ENCODE measurements at places on chromosomes 3 and 15.
A peak's percentile ranks its signal among the peaks of the same experiment; 100 is the strongest.

- DNase-seq = no peak
These were observed 35.5 kb downstream of the ARRDC4 start for GRCh38 chr15:97995881-97996603.

- DNase-seq = no peak
These were observed 59.6 kb downstream of the ESYT3 start for GRCh38 chr3:138493804-138494606.

- DNase-seq = no peak
These were observed 235.7 kb downstream of the NTRK3 start for GRCh38 chr15:88020806-88021205.

DNA sequence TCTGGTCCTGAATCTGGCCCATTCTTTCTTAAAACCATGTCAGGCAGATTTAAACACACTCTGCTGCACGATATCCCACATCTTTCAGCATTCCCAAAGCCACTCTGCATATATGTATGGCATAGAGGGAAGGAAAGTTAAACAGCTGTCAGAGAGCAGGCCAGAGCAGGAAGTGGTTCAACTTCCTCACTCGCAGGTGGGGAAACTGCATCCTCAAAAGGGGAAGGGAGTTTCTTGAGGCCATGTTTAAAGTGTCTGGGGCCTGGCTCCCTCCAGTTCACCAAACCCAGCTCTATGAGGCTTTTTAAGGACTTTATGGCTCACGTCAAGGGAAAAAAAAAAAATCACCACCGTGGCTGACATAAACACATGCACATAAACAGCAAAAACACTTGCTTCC lies 123.1 kb downstream of the OPA1 start:
- DNase-seq = no peak

- DNase-seq = no peak
These were observed 4.3 kb upstream of the SLC6A20 start for GRCh38 chr3:45800611-45801010.

DNA sequence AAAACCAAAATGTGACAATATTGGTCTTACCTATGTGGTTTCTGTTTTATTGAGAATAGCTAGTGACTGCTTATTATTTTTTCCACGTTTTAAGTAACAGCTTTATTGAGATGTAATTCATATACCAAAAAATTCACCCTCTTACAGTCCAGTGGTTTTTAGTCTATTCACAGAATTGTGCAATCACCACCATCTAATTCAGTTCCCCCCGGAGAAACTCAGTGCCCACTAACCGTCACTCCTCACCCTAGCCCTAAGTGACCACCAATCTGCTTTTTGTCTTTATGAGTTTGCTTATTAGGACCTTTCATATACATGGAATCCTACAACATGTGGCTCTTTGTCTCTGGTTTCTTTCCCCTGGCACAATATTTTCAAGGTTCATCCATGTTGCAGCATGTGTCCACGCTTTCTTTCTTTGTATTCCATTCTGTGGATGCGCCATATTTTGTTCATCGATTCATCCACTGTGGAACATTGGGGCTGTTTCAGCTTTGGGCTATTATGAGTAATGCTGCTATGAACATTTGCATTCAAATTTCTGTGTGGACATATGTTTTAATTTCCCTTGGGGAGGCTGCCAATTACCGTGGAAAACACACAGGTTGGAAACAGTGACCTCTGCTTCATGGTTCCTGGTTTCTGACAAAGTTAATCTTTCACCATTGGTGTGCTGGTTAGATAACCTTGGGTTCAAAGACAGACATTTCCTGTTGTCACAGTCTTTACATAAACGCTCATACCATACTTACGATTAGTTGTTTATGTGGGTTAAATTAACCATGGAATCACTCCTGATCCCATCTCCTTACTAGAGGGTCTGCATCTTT lies 3.2 kb upstream of the BCL2L10 start:
- no peak for DNase-seq

DNA sequence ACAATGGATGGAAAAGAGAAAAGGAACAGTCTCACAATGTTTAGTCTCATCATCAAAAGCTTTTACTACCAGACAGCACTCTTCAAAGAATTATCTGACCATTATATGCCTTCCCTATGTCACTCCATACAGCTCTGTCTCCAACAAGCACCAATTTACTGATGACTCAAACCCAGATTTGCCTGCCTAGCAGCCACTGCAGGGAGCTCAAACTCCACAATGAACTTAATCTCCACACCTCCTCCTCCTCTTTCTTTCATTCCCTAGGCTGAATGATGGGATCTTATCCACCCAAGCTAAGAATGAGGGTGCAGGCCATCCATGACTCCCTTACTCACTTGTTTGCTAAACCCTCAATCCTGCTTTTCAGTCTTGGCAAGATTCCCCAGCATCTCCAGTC lies 45.5 kb downstream of the NBEAL2 start:
- DNase-seq = no peak

- no peak for DNase-seq
These were observed 264.3 kb downstream of the PLCL2 start for GRCh38 chr3:17149076-17149475.

GRCh38 chr3:196688349-196688748 lies 23.7 kb downstream of the CEP19 start:
- DNase-seq = no peak

DNA sequence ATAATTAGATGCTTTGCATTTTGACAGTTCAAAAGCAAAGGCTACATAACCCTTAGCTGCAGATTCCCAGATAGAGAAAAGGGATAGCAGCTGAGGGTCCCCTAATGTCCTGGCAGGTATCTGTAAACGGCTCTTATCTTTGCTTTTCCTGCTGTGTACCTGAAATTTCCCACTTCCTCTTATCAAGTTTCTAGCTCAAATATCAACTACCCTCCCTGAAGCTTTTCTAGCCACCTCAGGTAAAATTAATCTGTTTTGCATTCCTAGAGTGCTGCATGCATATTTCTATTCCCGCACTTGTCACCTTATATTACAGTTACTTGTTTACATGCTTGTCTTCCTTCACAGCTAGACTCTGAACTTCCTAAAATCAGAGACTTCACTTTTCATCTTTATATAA lies 55.6 kb upstream of the STXBP5L start:
- no peak for DNase-seq

DNA sequence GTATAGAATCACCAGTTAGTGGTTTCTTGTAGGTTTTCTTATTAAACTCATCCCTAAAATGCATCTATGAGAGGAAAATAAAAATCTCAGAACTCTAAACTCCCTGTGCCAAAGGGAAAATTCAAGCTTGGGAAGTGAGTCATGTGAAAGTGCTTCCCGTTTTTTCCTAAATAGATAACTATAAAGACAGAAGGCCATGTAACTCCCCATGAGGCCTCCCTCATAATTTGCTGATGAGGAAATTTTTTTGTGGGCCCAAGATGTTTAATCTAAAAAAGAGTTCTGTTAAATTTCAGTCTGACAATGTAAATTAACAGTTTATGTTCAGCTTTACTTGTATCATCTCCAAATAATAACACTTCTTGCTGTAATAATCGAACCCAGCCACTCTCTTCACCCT lies 1273.9 kb downstream of the OTOL1 start:
- no peak for DNase-seq

DNA sequence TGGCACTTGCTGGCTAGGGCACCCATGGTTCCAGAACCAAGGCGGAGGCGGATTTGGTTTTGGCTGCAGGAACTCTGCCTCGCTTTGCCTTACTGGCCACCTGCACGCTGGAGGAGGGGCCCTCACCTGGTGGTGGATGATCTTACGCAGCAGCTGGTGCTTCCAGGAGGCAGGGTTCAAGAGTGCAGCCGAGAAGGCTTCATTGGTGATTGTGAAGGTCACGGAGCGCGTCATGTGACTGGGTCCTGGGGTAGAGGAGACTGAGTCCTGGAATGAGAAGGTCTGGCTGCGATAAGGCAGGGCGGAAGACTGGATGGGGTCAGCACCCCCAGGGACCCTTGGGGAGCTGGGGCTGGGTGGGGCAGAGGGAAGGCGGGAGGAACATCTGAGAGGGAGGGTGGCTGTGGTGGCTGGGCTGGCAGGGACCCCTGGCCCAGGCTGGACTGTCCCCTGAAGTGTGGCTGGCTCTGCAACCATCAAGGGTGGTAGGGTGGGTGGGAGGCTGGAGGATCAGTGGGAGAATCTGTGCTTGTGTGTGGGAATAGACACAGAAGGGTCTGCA lies 25.8 kb upstream of the GOLGA6C start:
- no peak for DNase-seq

DNA sequence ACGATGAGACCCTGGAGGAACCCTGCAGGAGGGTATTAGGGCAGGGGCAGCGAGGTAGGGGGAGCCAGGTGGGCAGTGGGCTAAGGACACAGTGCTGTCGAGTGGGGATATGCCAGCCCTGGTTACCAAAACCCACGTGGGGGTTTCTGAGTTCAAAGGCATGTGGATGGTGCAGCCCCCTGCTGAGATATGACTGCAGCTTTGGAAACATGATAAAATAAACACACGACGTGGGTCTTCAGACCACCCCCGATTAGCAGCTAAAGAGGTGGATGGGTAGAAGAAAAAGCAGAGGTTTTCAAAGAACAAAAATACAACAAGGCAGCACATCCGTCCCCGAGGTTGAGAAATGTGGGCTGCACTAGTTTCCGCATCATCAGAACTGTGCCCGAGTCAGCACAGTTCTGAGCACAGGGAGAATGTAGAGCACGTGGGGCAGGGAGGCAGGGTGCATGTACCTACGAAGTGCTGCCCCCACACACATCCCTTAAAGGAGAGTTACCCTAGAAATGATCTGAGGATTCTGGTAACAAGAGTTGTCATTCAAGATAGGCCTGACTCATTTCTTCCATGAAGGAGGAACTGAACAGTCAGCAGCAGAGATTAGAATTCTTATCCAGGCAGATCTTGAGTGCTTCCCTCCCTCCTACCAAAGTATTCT lies 121.3 kb downstream of the RPLP1 start:
- no peak for DNase-seq

DNA sequence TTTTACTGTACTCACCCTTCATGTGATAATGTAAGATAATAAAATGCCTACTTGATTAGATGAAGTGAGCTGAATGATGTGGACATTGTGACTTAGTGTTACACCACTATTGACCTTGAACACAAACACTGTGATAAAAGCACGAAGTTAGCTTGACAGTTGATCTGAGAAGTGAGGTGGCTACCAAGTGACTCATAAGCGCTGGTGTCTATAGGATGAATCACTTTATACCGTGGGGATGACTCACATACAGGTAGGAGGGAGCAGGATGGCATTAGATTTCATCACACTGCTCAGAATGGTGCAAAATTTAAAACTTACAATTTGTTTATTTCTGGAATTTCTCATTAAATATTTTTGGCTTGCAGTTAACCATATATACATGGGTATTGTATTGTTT lies 174.7 kb upstream of the CNTN3 start:
- no peak for DNase-seq

DNA sequence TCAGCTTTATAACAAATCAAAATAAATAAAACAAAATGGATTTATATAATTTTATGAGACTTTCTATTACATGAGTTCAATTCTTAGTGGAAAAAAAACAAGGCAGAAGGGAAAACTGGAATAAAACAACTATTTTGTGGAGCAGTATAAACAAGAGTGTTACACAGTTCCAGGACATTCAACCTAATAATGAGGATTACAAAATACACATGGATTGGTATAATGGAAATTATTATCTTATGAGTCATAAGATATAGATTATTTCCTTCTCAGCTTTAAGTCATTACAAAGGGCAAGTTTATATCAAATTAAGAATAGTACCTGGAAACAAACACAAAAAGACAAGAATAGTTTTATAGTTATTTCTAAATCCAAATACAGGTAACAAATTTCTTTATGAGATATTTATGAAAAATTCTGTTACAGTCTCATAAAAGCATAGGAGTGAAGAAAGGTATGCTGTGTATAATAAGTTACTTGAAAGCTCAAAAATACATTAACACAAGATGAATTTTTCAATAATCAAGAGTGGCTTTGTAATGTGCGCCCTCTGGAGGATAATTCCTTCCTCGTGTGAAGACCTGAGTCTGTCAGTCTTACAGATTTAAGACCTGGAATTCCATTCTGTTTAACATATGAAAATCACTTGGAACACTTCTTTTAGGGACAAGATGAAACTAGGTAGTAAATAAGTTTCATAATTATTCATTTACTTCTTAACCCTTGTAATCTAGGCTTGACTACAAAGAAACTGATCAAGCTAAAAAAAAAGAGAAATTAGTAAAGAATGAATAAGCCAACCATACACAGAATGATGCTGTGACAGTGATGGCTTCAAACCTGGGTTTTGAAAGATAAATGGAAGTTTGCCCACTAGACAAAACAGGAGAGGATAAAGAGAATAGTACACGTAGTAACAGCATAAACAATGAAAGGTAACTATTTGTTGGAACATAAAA lies 9.5 kb downstream of the COPS2 start:
- peak; percentile 19 for DNase-seq

DNA sequence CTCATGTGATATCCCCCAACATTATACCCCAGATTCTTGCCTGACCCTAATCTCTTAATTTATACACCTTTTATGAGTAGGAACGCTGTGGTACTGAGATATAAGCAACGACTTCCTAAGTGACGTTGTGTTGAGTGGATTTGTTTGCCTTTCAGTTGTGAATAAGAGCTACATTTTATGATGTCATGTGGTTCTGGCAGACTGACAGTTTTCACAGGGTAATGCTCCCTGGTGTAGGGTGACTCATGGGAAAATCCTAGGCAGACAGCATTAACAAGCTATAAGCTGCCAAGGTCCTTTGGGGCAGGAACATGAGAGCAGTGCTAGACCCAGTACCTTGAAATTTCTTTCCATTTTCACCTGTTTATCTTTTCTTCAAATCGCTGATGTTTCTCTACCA lies 11.2 kb downstream of the C3orf52 start:
- no peak for DNase-seq

DNA sequence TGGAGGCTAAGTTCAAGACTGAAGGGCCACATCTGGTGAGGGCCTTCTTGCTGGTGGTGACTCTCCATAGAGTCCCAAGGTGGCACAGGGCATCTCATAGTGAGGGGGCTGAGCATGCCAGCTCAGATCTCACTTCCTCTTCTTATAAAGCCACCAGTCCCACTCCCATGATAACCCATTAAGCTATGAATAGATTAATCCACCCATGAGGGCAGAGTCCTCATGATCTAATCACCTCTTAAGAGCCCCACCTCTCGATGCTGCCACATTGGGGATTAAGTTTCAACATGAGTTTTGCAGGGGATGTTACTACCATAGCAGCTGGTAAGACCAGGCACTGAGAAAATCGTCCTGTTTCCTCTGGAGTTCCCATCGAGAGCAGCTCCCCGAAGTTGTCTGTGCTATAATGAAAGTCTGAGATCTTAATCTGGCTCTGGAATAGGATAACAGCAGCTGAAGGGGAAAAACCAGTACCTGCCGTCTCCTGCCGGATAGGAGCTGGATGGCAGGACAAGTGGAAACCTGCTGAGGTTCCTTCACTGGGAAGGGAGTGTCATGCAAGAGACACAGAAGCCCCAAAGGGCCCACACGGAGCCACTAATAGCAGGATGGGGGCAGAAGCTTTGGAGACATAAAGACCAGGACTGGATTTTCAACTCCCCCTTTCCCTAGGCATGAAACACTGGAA lies 79.5 kb upstream of the EPHB3 start:
- no peak for DNase-seq

- DNase-seq = no peak
These were observed 16.8 kb downstream of the IGDCC4 start for GRCh38 chr15:65405791-65406423.
